ENCODE measurements at places on chromosomes 1 and 21.
A peak's percentile ranks its signal among the peaks of the same experiment; 100 is the strongest.

DNA sequence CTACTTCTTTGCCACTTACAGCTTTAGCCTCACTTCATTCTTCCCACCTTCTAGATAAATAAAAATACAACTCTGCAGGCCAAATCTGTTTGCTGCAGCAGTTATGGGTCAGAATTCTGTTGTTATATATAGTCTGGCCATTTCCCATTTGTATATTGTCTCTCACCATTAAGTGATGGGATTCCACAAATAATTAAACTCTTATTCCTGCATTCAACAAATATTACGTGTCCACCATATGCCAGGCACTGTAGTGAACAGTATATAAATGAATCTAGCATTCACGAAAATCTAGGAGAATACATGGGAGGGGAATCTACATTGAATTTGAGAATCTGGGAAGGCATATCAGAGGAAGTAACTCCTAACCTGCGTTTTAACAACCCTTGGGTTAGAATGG, 5.7 kb upstream of the GLRX2 start:
- DNase-seq: no peak

DNA sequence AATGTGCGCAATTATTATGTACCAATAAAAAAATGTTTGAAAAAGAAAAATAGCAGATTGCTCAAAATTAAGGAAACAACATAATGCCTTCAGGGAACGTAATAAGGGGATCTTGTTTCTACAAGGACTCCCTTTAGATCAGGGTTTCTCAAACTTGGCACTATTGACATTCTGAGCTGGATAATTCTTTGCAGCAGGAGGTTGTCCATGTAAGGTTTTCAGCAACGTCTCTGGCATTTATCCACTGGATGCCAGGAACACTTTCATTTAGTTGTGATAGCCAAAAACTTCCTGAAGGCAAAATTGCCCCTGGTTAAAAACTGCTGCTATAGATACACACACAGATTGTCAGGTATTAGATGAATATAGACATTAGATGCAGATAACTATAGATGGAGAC, 666.7 kb upstream of the ADAMTS5 start:
- peak; percentile 52 for DNase-seq

GRCh38 chr1:154938604-154939399, 2.3 kb upstream of the PMVK start:
- DNase-seq: no peak

GRCh38 chr1:228174482-228175315, 9.1 kb downstream of the IBA57 start:
- DNase-seq: no peak

DNA sequence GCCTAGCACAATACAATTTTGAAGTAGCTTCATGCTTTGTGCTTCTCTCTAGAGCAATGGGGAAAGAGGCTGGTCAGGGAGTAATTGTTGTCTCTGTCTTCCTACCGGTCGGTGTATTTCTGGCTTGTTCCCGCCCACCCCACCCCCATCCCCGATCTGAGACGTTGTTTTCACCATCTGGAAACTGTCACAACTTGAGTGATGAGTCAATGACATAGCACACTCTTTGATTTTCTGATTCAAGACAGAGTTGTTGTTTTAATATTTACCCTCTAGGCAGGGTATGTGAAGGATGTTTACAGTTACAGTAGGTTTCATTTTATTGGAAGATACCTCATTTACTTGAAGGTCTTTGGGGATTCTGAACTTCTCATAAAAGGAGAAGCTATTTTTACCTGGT, 7.0 kb downstream of the IL12RB2 start:
- DNase-seq: no peak

- DNase-seq: no peak
These were observed 15.7 kb downstream of the ABCG1 start for GRCh38 chr21:42234464-42235241.

DNA sequence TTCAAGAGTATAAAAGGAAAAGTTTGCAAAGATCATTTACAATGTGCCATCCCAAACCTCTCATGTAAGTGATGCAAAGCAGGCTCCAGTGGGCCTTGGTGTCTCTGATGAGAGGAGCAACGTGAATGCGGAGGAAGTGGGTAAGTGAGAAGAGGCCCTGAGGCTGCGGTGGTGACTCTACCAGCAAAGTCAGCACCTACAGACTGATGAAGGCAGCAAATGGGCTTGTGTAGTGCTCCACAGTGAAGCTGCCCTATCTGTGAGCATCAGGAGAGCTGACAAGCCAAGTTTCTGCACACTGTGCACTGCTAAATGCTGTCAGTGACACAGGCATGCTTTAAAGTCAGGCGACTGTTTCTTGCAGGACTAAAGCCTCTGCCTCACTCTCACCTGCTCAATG, 15.6 kb upstream of the RAP1A start:
- no peak for DNase-seq

DNA sequence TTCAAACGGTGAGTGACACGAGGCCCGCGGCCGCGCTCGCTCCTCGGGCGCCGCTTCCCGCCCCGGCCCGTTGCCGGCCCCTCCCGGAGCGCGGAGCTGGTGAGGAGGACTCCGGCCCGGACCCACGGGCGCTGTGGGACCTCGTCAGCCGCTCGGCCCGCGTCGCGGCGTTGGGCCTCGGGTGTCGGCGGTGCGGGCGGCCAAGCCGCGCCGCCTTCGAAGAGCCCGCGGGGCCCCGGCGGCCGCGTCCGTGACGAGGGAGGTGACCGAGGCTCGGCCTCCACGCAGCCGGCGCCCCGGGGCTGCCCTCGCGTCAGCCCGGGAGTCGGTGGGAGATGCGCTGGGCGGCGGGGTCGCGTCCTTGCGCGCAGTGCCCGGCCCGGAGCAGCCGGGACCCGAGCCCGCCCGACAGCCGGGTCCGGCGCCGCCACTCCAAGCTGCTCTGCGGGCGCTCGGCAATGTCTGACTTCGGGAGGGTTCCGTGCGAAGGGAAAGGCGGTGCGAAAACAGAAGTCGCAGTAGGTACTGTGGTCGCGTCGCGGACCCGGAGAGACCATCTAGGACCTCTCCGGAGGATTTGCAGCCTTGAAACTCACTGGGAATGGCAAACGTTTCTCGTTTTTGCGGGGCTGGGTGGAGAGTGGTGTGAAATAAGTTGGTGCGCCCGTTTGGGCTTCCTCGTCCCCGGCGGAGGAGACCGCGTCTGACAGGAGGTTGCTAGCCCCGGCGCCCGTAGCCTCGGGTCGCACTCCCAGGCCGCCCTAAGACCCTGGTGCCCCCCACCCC, 829 bp downstream of the SPEN start:
- DNase-seq: peak; percentile 32

GRCh38 chr1:28449904-28450303, 55.9 kb upstream of the RCC1 start:
- DNase-seq: no peak

GRCh38 chr1:2876846-2877245, 75.4 kb upstream of the TTC34 start:
- no peak for DNase-seq

DNA sequence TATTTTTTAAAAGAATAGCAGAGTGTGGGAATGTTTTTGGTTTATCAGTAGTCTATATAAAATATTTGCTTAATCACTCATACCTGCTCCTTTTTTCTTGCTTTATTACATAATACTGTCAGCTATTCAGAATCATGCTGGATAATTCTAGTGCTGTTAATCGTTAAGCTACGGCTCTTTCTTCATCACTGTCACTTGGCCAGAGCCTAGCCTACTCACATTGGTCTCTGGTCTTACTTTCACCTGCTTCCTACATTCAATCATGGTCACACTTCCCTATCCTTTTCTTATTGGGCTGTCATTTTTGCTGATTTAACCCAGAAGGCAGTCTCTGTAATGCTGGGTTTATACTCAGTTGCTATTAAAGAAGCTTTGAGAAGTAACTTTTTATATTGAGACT, 2.5 kb downstream of the KLHL20 start:
- DNase-seq: no peak

DNA sequence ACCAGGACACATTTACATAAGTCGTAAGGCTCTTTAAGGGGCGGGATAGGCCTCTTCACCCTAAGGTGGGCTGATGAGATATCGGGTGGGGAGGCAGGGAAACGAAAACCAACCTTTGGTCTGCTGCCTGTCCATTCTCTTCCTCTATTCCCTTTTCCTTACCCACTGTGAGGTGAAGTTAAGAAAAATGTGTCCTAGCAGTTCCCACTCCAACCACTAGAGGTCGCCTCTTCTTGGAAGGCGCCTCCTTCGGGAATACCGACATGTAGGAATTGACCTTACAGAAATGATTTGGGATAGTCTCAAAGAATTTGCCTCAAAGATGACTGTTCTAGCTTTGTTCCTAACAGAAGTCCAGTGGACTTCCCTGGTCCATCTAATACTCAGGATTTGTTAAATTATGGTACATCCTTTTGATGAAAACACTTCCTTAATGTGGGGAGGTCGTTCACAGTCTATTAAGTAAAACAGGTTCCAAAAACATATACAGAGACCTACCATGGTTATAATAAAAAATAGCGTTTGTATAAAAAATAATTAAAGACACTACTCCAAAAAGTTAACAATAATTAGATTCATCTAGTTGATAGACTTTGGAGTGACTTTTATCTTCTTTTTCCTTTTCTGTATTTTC, 14.1 kb downstream of the AZIN2 start:
- DNase-seq: peak; percentile 77

DNA sequence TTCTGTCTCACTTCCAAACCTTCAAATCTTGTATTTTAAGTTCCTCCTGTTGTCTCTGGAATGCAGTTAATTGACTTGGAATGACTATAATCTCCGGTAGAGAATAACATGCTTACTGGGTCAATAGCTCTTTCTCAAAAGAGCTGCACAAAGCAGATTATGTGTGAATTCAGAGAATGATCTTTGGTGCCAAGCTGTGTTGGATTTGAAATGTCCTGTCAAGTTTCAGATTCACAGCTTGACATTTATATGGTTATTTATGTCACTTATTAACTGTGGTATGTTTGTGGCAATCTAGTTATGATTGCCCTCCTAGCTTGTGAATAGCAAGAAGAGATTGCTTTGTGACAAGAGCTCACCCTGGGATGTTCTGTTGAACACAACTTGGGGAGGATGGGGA, 128.3 kb upstream of the KCNE2 start:
- DNase-seq: no peak

DNA sequence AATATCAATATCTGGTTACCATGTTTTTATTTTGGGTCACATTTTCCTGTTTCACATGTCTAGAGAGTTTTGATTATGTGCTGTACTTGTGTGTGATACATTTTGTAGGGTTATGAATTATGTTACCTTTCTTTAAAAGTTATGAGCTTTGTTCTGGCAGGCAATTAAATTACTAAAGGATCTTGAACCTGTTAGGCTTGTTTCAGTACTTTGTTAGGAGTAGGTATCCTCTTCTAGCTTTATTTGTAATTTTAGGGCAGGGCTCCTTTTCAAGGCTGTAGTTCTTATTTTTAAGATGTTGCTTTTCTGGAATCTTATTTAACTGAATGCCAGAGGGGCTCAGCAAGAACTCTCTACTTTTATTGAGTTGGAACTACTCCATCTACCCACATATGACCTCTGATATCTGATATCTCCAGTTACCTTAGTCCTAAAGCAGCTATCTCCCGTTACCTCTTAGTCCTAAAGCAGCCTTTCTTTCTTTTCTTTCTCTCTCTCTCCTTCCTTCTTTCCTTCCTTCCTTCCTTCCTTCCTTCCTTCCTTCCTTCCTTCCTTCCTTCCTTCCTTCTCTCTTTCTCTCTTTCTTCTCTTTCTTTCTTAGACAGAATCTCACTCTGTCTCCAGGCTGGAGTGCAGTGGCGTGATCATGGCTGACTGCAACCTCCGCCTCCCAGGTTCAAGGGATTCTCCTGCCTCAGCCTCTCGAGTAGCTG, 23.8 kb downstream of the KCTD3 start:
- no peak for DNase-seq

DNA sequence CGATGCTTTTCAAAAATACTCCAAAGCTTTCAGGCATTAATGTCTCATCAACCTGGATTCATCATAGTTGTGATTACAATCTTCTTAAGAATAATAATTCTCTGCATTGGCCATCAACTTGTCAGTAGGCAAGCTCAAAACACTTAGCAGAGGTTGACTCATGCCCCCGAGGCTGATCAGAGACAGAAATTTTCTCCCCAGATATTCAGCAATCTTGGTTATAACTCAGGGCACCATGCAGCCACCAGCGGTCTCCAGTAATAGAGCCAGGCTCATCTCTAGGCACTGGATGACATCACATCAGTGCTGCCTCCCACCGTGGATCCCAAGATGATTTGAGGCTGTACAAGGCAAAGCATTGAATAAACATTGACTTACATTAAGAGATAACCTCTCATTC, 14.3 kb upstream of the IFFO2 start:
- DNase-seq: no peak

GRCh38 chr1:209597499-209597898, 14.0 kb downstream of the CAMK1G start:
- no peak for DNase-seq

DNA sequence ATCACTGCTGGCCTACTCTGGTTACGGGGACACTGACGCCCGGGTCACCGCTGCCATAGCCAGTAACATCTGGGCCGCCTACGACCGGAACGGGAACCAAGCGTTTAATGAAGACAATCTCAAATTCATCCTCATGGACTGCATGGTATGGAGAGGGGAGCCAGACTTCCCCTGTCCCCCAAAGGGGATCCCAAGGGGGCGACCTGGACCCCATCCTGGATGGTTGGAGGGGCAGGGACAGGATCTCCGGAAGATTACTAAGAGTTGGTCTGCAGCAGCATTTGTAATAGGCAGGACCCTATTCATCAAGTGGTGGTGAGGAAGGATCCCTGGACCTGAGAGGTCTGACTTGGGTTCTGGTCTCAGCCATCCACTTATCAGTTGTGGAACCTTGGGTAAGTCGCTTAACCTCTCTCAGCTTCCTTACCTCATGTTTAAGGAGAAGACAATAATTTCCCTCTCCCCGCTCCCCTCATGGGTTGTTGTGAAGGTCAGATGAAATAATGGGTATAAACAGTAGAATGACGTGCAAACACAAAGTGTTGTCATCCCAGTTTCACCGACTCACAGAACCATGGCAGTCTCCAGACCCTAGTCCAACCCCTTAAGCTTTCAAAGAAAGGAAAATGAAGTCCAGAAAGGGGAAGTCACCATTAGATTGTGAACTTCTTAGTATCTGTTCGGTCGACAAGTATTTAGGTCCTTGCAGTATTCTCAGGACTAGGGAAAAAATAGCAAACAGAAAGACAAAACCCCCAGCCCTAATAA, 883 bp downstream of the LAMTOR2 start:
- DNase-seq: no peak

DNA sequence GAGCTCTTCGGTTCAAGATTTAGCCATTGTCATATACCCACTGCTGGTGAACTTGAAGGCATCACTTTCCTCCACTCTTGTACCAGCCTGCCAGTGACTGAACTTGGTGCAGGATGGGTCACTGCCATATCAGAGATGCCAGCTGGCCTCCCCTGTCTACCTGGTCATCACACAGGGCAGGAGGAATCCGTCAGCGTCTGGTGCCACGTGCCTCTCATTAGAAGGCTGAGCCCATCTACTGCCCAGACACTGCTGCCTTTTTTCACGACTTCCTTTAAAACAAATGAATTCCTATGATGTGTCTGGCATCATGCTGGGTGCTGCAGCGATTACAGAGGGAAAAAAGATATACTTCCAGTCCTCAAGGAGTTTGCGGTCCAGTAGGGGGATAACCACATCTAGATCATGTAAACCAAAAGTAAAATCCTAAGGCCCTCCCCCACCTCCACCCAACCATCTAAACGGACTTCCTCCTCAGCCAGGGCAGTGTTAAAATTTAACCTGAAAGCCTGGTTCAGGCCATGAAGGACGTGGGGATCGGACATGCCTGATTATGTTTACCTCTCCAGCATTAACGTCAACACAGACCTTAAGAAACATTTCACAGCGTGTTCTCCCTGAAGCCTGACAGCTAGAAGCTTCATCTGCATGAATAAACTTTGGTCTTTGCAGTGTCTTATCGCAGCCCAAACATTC, 29.2 kb upstream of the PDE9A start:
- DNase-seq: no peak

GRCh38 chr1:183304440-183305107, 113.6 kb downstream of the NMNAT2 start:
- DNase-seq: no peak

- no peak for DNase-seq
These were observed 142.0 kb upstream of the IGSF21 start for GRCh38 chr1:17965515-17966100.
